T-helper 22 cell (primary cell): ENCODE measurements at places on chromosomes 2 and 18.

GRCh38 chr2:155218945-155219344 lies 520.5 kb downstream of the KCNJ3 start:
- no peak for DNase-seq

- no peak for DNase-seq
Measured at GRCh38 chr18:44548291-44549221, 132.1 kb upstream of the SETBP1 start.

DNA sequence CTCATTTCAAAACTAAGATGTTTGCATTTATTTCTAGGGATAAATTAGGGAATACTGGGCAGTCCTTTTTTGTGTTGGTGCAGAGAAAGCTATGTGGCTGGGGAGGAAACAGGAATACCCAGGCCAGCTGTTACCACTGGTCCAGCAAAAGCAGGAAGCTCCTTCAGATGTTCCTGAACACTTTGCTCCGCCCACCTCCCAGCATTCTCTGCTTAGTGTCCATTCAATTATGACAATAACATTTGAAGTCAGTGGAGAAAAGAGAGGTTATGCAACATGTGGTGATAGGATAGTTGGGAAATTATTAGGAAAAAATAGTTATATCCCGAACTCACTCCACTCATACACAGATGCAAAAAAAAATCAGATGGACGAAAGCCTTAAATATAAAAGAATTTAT lies 22.1 kb upstream of the ARPC2 start:
- no peak for DNase-seq

- no peak for DNase-seq
Measured at GRCh38 chr2:174184915-174185314, 63.4 kb downstream of the OLA1 start.

GRCh38 chr2:140481136-140481535 lies 1649.7 kb downstream of the LRP1B start:
- DNase-seq: no peak
